ENCODE measurements at places on chromosomes 1 and 21. TPM values are rescaled to one million over a fixed set of nuclear protein-coding genes. Genes with fewer than 3 reads are reported as not detected.

The OR6N1 gene
- 2.3 TPM for total RNA-seq

The CHAF1B gene
- 1.8 TPM for total RNA-seq

The ZNF648 gene
- total RNA-seq, result not detected

The WNT2B gene
- 11.8 TPM for total RNA-seq

The SLC66A1 gene
- 15.4 TPM for total RNA-seq

The GPA33 gene
- 3.6 TPM for total RNA-seq

The ATP1A2 gene
- total RNA-seq, result 4.5 TPM

The MFSD2A gene
- 110 TPM for total RNA-seq

The PRR9 gene
- total RNA-seq, result not detected

The DCST2 gene
- 1.4 TPM for total RNA-seq

The CXADR gene
- 26.6 TPM for total RNA-seq

The SLAMF7 gene
- 7.9 TPM for total RNA-seq

The LCA5L gene
- 3.0 TPM for total RNA-seq

Data from lower lobe of right lung (tissue), 2 donors.